ENCODE measurements at places on chromosomes 7 and 10.

- DNase-seq: no peak
Observed at GRCh38 chr7:50367100-50367499, 62.6 kb downstream of the IKZF1 start.

- no peak for DNase-seq
Observed at GRCh38 chr7:43363035-43363791, 219.7 kb upstream of the STK17A start.

DNA sequence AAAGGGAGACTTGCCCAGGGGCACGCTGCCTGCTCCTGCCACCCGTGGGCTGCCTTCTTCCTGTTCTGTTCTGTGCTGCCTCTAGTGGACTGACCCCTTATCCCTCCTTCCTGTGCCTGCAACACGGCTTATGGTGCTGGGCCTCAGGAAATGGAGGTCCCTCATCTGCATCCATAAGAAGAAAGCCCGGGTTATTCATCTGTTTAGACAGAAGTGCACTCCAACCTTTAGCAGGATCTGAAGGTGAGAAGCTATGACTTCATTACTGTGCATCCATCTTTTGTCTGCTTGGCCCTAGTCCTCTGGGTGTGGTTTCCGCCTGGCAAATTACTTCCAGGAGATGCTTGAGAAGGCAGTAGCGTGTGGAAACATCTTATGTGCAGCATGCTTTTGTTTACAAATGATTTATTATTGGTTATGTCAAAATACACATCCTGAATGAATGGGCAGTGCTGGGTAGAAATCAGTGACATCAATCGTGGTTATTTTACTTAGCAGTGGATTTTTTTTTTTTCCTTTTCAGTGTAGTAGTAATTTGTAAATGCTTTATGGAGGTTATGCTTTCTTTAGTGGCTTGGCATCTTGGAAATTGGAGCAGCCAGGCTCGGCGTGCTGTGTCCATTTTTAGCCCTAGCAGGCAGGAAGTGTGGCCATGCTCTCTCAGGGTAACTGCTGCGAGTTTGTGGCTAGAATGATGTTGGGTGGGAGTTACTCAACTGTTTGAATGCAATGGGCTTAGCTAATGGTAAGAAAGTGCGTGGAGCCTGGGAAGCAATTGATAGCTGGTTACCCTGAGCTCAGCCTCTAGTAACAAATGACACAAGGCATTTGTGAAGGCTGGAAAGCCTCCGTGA lies 12.7 kb downstream of the PTPRE start:
- no peak for DNase-seq

GRCh38 chr7:152076324-152076821 lies 50.9 kb downstream of the GALNT11 start:
- no peak for DNase-seq

DNA sequence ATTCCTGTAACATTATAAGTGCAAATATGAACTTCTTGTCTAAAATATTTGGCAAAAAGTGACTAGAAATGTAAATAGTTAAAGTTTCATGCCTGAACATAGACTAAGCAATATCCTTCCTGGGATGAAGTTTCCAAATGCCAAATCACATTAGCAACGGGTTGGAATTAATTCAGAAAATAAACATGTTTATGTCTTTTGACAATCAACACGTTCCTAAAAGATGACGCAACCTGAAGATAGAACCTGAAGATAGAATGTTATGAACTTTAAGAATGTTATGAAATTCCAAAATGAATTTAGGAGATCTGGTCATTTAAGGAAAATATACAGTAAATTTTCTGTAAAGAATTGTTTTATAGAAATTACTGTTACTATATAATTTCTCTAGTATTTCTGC lies 9.2 kb downstream of the LAMB4 start:
- no peak for DNase-seq

All from cortex of kidney (tissue), 1 donor.